ENCODE measurements at places on chromosomes 11 and 22.

- peak; percentile 99 for DNase-seq
Observed at GRCh38 chr22:25747245-25747944, 5.4 kb downstream of the MYO18B start.

DNA sequence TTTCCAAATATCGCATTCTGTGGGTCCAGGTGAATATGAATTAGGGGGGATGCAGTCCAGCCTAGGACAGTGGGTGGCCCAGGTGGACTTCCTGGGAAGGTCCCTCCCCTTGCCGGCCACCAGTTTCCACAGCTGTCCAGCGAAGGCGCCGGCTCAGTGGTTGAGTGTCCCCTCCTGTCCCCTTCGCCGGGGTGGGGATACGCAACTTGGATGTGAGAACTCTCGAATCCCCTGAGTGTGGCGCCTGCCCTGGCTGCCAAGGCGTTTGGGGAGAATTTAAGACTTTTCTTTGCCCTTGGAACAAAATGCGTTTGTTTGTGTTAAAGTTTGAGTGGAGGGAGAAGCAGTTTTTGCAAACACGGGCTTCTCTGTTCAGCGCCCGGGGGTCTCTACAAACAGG is 123.7 kb downstream of the KCNQ1OT1 start:
- DNase-seq, result no peak

GRCh38 chr11:88414981-88415413 is 77.5 kb upstream of the CTSC start:
- peak; percentile 82 for DNase-seq

DNA sequence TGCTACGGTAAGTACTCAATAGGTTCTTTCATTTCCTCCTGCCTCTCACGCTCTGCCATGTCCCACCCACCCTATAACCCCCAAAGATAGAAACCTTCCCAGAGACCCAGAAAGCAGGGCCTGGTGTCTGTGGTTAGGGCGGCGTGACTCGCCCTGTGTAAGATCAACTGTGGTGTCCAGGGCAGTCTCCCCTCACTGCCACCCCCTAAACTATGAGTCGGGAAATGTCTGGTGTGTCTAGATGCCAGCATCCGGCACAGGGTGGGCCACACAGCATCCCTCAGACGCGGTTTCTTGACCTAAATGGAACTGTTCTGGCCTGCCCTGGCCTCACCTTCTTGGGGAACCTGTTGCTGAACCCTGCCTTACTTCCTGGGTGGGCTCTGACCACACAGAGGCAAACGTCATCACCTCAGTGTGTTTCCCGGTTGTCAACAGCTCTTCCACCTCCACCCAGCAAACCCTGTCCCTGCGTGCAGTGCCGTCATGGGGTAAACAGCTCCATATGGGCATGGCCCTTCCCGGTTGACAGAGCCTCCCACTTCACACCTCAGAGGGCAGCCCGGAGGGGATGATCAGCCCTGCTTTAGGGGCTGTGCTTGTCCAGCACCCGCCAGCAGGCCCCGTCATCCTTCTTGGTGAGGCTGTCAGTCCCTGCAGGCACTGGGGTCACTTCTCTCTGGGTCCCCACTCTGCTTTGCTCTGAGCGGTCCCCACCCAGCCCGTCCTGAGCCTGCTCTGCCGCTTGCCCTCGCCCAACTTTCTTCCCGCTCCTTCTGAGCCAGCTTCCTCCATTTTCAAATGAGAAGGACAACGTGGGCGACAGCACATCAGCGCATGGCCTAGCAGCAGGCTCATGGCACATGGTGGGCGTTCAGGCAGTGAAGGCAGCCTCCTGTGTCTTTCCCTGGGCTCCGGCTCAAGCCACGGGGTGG is 6.0 kb downstream of the WNT11 start:
- no peak for DNase-seq

GRCh38 chr11:15858881-15859280 is 497.5 kb downstream of the SOX6 start:
- no peak for DNase-seq

DNA sequence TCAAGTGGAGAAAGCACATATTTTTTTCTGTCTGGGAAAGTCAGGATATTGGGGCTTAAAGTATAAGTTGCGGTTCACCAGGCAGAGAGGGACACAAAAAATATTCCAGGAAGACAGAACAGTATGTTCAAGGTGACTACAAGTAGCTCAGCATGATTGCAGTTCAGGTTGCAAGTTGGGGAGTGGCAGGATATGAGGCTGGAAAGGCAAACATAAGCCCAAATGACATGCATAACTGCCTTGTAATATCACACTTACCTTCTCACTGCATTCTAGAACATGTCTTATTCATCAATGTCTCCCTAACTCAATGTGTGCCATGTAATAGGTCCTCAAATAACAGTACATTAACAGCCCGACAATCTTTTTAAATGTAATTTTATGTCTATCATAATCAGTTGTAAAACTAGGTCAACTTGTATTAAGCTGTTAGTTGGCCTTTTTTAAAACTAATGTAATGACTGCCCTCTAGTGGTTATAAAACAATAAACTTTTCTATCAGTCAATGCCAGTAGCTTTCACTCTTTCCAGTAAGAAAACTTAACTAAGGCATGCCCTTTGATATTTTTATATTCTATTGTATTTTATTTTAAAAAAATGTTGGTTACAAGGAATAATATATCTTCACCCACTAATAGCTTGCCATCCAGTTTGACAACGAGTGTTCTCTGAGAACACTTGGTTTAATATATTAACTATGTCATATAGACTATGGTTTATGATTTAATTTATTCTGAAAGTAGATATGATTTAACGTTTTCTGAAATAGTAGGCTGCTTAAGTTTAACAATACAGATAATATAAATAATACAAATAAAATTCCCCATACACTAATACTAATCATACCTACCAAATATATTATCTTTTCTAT is 39.4 kb upstream of the CFAP300 start:
- peak; percentile 58 for DNase-seq

DNA sequence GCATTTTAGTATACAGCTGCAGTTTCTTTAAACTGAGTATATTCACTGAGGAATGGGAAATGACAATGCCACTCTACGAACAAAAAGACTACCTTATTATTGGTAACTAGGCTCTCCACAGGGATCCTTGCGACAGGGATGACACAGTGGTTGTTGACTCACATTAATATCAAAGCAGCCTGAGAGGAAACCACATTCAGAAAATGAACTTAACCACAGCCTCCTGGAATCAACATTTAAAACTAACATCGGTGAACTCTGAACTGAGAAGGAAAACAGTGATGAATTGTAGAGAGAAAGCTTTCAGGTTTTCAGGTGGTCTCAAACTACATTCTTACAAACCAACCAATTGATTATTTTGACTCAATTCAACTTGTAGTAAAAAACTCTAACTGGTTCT is 90.3 kb upstream of the MTMR2 start:
- peak; percentile 82 for DNase-seq

- peak; percentile 97 for DNase-seq
Observed at GRCh38 chr11:8838248-8838647, 72.7 kb upstream of the AKIP1 start.

DNA sequence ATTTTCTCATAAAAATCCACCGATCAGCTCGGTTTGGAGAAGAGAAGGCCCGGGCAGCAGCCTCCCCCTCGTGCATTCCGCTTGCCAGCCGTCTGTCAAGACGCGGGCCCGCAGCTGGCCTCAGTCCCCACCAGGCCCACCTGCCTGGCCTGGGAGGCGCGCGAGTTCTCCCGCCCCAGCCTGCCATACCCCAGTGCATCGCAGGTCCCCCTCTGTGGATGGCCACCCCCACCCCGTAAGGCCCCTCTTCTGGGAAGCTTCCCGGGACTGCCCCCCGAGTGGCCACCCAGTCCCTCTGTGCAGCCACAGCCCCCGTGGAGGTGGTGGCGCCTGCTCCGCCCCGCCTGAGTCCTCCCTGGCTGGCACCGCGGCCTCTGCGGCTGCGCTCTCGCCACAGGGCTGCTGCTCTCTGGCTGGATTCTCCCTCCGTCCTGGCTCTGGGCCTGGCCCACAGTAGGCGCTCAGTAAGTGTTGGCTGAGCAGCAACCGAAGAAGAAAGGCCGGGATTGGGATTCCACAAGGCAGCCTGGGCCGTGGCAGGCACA is 74.0 kb upstream of the TCF20 start:
- peak; percentile 14 for DNase-seq

GRCh38 chr11:62545437-62546243 is 966 bp downstream of the AHNAK start:
- peak; percentile 88 for DNase-seq

GRCh38 chr11:66604155-66604554 is 11.2 kb downstream of the CCS start:
- no peak for DNase-seq

DNA sequence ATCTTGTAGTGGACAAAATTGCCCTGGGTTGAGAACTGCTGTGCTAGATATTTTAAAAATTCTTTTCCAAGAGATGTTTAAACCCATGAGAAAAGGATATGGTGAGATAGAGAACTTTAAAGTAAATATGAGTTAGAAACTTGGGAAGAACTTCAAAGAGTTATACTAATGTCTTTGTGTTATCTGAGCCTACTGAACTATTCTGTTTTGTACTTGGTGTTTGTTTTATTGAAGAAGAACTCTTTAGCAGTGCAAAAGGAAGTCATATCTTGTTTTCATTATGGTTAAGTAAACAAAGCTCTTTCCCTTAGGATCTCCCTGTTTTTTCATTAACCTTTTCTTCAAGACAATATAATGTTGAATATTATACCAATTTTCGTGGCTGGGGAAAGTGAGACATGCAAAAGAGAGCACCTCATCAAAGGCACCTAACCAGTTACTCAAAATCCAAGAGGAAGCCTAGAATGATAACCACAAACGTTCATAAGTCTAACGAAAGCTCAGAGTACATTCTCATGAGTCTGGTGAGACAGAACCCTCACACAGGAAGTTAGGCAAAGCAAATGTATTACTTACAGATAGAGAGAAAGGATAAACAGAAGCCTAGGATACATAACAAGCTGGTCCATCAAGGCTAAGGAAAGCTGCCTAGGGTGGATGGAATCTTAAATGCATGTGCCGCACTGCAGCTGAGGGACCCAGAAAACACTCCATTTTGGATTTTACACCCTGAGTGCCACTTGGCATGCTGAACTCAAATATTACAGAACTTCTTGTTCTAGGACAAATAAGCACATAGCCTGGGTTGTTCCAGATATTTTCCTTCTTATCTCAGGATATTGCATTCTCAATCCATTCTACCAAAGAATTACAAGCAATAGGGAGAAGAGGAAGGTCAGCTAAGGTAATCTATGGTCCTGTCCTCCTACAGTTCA is 112.5 kb upstream of the ANO3 start:
- peak; percentile 86 for DNase-seq

DNA sequence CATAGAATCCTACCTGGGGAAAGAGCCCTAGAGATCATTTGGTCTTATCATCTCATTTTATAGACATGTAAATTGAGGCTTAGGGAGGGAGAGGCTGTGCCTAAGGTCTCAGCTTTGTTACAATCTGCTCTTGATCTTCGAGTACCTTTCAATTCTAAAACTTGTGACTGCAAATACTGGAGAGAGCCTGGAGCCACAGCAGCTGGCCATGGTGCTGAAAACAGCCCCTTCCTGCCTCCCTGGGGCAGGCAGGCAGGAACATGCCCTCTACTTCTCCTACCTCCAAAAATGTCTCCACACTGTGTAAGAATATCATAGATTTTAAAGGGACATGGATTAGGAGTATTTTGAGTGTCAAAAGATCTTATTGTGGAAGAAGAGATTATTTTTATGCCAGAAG is 52.2 kb downstream of the C22orf42 start:
- DNase-seq, result peak; percentile 11

DNA sequence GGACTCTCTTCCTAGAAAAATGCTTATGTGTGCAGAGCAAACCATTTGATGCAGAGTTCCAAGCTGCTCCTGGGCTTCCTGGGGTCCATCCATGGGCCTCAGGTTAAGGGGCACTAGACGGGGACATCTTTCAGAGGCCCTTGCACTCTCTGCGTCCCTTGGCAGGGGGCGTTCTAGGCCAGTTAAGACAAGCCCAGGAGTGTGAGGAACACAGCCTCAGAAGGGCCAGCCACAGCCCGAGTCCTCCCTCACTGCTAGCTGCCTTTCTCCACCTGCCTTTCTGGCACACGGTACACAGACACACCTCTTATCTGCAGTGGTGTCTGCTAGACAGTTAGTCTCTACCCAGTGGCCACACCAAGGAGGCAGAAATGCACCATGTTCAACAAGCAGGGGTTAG is 18.0 kb upstream of the BID start:
- DNase-seq, result no peak

DNA sequence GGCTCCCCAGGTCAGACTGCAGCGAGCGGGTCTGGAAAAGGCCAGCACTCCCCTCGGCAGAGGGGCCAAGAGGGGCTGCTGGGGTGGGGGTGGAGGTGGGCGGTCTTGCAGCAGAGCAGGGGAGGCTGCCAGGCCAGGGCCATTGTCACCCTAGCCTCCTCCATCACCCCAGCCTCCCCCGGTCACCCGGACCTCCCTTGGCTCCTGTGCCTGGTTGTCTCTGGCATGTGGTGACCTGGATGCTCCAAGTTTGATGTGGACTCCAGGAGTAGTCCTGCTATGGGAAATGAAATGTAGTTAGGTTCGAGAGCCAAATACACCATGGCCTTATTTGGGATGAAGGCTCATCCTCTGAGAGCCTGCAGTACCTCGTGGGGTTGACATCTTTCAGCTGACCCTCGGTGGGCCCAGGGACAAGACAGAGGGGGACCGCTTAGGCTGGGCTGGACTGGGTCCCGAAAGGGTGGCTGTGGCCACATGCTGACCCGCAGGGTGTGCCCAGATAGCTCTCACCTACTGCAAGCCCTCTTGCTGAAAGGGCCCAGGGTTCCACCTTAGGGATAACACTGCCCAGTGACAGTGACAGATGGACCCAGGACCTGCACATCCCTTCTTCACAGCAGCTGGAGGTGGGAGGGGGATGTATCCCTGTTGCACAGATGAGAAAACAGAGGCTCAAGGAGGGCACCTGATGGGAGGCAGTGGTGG is 24.1 kb downstream of the MRGPRD start:
- no peak for DNase-seq

GRCh38 chr11:60825118-60825517 is 16.8 kb upstream of the CCDC86 start:
- no peak for DNase-seq

DNA sequence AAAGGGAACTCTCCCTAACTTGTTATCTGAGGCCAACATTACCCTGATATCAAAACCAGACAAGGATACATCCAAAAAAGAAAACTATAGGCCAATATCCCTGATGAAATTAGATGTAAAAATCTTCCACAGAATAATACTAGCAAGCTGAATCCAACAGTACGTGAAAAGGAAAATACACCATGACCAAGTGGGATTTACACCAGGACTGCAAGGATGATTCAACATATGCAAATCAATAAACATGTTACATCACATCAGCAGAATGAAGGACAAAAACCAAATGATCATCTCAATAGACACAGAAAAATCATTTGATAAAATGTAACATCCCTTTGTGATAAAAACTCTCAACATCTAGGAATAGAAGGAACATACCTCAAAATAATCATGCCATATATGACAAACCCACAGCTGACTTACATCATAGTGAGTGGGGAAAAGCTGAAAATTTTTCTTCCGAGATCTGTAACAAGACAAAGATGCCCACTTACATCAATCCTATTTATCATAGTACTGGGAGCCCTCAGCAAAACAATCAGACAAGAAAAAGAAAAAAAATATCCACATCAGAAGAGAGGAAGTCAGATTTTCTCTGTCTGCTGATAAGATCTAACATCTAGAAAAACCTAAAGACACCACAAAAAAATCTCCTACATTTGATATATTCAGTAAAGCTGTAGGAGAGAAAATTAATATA is 703.3 kb upstream of the ANO5 start:
- DNase-seq, result no peak

GRCh38 chr11:35550374-35551036 is 25.1 kb upstream of the PAMR1 start:
- DNase-seq, result peak; percentile 67
